ENCODE measurements at places on chromosomes 12 and 14.

GRCh38 chr14:106199097-106199496, 672.7 kb downstream of the TMEM121 start:
- DNase-seq, result no peak

DNA sequence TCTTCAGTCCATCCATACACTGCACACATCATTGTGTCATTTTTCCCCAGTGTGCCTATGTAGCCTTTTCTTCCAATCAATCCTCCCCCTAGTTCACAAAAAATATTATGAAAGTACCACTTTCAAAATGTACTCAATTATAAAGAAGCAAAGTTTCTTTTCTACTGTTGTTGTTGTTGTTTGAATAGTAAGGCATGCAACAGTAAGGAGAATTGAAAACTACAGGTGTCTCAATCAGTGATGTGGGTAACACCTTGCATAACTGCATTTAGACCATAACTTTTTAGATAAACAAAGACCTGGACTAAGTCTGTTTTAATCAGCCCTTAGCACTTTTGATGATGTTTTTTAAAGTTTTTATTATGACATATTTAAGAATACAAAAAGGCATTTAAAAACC, 104.4 kb downstream of the EML5 start:
- DNase-seq, result no peak

- no peak for DNase-seq
Observed at GRCh38 chr12:125186471-125187147, 121.4 kb downstream of the AACS start.

DNA sequence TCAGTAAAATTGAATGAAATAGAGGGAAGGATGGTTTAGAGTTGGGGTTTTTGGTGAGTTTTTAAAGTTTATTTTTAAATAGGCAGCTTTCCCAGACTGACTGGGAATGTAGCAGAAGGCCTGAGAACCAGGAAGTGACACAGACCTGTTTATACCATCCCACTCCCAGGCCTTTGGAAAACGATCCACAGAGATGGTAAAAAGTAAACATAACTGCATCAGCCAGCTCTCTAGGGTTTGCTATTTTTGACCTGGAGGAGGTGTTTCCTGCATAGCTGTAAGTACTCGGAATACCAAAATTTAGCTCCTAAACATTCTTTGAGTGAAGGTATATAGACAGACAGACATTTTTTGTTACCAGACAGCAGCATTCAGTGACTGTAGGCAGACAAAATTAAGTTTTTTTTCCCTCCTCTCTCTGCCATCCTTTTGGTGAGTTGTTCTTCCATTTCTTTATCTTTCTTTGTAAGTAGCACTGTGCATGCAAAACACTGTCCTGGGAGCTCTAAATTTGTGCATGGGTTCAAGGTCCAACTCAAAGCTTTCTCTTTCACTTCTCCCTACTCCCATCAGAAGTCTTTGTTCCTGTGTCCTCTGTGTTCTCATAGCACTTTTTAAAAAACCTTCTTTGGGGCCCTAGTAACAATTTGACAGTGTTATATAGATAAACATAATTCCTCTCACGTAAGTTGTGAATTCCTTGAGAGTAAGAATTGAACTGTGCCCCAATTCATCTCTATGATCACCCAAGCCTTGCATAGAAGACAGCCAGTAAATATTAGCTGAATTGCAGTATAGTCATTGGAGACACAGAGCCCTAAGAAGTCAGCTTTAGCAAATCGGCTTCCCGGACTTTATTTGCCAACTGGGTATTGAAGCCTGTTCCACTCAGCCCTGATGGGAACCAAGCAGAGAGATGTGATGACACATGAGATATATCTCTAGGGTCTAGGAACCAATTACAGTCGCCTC, 37.4 kb downstream of the SUSD6 start:
- DNase-seq, result no peak

- DNase-seq, result no peak
Observed at GRCh38 chr12:34294137-34294536, 271.8 kb downstream of the ALG10 start.

DNA sequence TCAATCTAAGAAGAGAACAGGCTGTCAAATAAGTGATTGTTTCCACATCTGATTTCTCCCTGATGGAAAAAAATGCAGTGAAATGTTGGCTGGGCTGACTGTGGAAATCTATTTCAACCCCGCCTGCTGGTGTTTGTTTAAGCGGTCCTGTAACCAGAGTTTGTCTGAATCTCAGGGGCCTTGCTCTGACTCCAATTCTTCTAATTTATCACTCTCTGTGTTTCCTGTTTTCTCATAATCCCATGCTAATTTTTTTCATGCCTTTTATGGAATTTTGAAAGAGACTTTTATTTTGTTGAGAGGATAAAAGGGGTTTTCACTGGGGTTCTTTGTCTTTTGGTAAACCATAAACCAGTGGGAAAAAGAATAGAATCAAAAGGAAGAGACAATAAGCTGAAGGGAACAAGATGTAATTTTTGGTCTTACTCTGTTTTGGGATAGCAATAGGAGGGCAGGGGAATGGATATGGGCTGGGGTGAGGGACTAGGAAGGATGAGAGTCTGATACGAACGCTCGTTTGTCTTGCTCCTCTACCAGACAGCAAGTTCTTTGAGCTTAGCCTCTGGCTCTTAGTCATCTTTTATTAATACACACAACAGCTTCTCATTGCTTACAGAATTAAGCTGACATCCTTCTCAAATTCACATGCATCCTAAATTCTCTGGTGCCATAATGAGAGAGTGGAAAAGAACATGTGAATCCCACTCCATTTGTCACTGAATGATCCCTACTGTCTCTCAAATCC, 8.0 kb upstream of the MGP start:
- no peak for DNase-seq

- DNase-seq, result no peak
Observed at GRCh38 chr12:125674554-125675338, 609.5 kb downstream of the AACS start.

GRCh38 chr14:92898566-92899131, 24.3 kb upstream of the CHGA start:
- no peak for DNase-seq

- no peak for DNase-seq
Observed at GRCh38 chr14:21350539-21350938, 33.3 kb downstream of the SUPT16H start.

GRCh38 chr14:46574221-46574977, 77.2 kb downstream of the RPL10L start:
- DNase-seq, result no peak

GRCh38 chr12:2324387-2324786, 271.6 kb downstream of the CACNA1C start:
- peak; percentile 49 for DNase-seq

GRCh38 chr12:123064885-123065619, 84.6 kb downstream of the ARL6IP4 start:
- DNase-seq, result no peak

- DNase-seq, result no peak
Observed at GRCh38 chr14:33671556-33671955, 279.3 kb downstream of the EGLN3 start.

- DNase-seq, result no peak
Observed at GRCh38 chr12:74401035-74401434, 136.6 kb upstream of the ATXN7L3B start.

- DNase-seq, result no peak
Observed at GRCh38 chr12:130990034-130990433, 36.3 kb downstream of the ADGRD1 start.

- no peak for DNase-seq
Observed at GRCh38 chr14:71314717-71315116, 407.5 kb downstream of the PCNX1 start.

DNA sequence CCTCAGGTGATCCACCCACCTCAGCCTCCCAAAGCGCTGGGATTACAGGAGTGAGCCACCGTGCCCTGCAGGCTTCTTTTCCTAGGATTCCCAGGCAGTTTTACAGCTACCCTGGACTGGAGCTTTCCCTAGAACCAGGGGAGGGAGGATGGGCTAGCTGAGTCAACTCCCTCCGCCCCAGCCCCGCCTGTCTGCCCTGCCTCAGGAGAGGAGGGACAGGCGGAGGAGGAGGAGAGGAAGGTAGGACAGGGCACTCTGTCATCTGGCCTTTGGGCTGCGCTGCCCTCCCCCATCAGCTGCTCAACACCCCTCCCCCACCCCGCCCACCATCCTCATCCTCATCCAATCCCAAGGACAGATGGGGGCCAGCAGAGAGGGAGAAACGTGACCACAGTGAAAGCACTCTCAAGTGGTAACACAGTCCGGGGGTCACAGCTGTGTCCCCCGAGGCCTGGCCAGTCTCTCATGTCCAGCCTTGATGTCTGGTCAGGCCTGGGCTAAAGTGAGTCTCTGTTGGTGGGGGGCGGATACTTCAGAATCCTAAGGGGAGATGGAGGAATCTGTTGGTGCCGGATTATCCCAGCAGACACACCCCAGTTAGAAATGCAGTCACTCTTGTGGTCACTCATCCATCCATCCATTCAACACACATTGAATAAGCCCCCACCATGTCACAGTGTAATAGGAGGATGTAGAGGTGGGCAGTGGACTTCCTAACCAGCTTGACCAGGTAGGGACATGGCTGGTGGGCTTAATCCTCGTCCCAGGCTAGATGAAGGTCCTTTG, 12.3 kb downstream of the FIGNL2 start:
- no peak for DNase-seq

DNA sequence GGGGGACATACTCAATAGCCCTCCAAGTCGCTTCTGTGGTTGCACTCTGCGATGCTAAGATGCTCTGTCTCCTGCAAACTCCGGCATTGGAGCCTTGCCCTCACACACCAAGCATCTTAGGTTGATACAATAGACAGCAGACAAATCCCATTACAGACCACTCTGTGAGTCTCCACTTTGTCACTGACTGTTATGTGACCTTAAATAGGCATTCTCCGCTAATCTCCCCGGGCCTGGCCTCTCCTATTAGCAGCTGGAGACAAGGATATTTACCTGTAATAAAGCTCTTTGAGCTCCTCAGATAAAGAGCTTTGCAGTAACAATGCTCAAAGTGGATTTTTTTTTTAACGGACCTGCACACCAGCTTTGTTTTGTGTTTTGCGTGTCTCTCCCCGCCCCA, 479.7 kb upstream of the TBX3 start:
- no peak for DNase-seq

GRCh38 chr12:89927226-89927698, 218.6 kb upstream of the ATP2B1 start:
- DNase-seq, result no peak

DNA sequence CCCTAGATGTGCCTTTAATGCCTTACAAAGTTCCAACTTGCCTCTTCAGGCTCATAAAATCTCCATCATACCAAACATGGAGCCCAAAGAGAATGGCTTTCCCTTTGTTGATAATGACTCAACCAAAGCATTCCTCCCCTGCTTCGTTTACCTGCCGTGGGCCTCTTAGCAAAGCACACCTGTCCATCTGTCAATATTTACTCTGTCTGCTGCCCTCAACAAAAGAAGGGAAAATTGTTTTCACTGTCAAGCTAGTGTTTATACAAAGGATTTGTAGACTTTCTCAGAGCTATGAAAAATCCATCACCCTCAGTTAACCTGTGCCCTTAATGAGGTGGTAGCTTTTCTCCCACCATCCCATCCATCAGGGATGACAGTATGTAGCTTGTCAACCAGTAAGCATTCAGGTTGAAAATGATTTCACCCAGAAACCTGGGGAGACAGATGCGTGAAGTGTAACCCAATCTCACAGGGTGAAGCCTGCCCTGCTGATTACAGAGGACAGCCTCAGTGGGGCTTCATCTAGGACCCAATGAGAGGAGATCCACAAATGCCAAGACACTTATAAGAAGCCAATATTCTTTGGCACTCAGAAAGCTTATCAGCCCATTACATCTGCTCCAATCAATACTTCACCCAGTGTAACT, 278.1 kb downstream of the NUAK1 start:
- no peak for DNase-seq

DNA sequence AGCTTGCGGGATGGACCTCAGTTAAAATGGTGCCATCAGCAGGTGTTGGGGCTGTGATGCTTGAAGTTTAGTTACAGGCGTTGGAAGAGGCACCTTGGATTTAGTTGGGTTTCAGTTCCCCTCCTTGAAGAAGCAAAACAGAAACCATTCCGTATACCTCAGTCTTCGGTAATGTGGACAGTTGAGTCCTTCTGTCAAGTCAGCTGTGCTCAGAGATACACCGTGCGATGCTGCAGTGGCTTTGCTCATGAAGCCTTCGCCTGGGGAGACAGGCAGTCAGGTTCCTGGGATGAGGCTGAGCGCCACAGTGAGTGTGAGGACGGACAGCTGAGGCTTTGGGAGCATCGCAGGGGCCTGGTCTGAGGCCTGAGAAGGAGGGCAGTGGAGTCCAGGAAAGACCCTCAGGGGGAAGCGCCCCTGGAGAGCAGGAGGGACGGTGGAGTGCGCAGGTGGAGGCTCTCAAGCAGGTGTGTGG, 7.4 kb downstream of the RAN start:
- no peak for DNase-seq

DNA sequence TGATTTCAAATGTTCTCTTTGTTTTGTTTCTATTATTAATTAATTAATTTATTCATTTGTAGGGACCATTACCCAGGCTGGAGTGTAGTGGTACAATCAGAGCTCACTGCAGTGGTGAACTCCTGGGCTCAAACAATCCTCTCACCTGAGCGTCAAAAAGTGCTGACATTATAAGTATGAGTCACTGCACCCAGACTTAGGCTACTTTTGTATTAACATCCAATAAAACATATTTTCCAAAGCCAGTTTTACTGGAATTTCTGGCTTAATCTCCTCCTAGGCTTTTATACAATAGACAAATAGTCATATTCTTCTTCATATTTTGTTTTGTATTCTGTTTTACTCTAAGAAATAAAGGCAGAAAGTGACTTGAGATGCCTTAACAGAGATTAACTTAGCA, 749.6 kb downstream of the SLC16A7 start:
- no peak for DNase-seq

DNA sequence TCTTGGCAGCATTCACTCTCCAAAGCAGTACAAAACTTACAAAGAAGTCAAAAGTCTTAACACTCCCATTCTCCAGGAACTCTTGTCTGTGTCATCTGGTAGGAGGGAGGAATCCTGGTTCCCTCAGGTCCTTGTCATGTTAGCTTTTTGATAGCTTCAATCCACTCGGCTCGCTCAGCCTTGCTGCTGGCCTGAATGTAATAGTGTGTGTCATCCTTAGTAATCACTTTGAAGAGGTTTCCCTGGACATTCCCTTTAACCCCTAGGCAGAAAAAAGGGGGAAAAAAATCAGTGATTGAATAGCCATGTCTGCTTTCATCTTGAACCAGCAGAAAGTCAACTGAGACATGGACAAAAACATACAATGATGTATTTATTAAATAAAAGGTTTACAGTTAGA, 24.8 kb downstream of the PLEK2 start:
- no peak for DNase-seq

- DNase-seq, result no peak
Observed at GRCh38 chr14:26606729-26607312, 9.0 kb upstream of the NOVA1 start.

DNA sequence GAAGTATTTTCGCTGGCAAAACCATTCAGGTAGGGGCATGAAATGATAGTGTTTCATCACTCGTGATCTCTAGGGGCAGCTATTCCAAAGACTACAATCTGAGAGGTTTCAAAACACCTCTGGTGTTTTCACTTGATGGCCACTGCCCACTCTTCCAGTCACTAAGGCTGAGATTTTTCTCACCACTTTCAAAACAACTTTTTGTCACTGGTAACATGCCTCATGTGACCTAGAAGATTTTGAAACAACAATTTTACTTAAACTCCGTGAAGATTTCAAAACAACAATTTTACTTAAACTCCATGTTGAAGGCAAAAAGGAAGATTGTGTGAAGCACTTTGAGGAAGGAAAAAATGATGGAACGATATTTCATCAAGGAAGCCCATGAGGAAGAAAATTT, 1.2 kb upstream of the IRAK3 start:
- no peak for DNase-seq

- DNase-seq, result no peak
Observed at GRCh38 chr12:30473274-30473673, 222.4 kb downstream of the IPO8 start.

Measured in dorsolateral prefrontal cortex (tissue), 122 donors.